Upper lobe of right lung (tissue), 1 donor: ENCODE measurements at places on chromosomes 3 and 15.

GRCh38 chr3:168117059-168117458, 21.3 kb upstream of the GOLIM4 start:
- no peak for DNase-seq

DNA sequence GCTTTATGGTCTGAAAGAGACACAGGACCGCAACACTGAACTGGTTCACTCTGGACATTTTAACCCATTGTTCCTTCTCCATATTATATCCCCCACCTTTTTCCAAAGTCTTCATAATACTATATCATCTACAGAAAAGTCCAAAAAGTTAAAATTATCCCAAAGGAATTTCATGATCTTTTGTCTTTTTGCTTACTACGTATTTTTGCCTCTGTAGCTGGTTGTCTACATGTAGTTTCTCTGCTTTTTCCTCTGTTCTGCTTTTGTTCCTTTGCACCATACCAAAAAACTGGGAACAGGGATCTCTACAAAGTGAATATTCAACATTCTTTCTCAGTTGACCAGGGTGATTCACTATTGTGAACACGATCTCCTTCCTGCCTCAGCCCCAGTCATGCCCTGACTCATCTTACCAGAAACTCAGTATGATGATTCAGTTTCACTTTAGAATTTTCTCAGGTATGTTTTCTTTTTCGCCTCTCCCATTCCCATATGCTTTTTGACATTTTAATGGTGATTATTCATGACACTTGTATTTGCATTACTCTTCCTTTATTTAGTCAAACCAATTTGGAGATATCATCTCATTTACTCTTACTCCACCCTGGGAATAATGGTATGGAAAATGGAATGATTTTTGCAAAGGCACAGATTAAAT, 14.5 kb downstream of the EMC4 start:
- no peak for DNase-seq

GRCh38 chr15:94370206-94370935, 139.0 kb downstream of the MCTP2 start:
- no peak for DNase-seq

- no peak for DNase-seq
These were observed 301.6 kb downstream of the EFHB start for GRCh38 chr3:19632099-19633074.

DNA sequence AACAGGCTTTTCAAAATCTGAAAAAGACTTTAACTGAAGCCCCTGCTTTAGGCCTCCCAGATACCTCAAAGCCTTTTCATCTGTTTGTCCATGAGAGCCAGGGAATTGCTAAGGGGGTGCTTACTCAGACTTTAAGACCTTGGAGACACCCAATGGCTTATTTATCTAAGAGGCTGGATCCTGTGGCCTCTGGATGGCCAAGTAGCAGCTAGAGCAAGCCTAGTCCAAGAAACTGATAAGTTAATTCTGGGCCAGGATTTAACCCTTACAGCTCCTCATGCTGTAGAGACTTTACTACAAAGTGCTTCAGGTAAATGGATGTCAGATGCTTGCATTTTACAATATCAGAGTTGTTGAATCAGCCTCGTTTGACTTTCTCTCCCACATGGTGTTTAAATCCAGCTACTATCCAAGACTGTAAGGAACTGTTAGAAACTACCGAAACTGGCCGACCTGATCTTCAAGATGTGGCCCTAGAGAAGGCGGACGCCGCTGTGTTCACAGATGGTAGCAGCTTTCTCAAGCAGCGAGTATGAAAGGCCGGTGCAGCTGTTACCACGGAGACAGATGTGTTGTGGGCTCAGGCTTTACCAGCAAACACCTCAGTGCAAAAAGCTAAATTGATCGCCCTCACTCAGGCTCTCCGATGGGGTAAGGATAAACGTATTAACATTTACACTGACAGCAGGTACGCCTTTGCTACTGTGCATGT, 3.3 kb downstream of the DET1 start:
- DNase-seq = no peak

GRCh38 chr3:133472242-133472641, 72.4 kb downstream of the BFSP2 start:
- no peak for DNase-seq

DNA sequence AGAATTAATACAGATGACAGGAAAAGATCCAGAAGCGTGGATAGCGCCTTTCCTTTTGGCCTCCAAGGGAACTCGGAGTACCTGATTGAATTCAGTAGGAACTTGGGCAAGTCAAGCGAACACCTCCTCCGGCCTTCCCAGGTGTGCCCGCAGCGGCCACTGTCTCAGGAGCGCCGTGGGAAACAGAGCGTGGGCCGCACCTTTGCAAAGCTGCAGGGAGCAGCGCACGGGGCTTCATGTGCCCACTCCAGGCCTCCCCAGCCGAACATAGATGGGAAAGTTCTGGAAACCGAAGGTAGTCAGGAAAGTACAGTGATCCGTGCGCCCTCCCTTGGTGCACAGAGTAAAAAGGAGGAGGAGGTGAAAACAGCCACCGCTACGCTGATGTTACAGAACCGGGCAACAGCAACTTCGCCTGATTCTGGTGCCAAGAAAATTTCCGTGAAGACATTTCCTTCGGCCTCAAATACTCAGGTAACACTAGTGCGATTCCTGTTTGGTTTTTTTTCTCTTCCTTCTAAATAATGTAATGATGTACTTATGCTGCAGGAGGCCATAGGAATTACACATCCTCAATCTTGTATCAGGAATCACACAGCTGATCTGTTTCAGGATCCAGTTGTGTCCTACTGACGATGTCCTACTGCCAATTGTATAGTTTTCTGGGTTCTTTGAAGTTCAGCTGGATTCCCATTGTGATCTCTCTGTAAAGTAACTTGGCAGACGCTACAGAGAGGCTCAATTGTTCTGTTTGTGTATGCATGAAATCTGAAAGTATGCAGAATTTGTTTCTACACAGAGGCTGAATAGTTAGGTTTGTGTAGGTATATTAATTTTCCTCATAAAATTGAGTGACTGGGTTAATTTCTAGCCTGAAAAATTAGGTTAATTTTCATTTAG, 63.1 kb downstream of the CGNL1 start:
- no peak for DNase-seq

DNA sequence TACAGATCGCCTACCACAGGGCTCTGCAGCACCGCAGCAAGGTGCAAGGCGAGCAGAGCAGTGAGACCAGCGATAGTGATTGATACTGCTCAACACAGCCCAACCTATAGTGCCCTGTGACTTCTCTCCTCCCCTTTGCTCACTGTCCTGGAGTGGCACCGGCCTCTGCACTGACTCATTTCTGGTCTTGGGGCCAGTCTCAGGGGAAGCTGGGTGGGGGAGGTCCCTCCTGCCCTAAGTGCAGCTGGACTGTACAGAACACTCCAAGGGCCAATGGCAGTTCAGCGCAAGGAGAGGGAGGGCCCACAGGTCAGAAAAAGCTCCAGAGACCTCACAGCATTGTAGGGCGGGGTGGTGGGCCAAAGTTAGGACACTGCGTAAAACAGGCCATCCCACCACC, 2.5 kb upstream of the OGG1 start:
- no peak for DNase-seq

DNA sequence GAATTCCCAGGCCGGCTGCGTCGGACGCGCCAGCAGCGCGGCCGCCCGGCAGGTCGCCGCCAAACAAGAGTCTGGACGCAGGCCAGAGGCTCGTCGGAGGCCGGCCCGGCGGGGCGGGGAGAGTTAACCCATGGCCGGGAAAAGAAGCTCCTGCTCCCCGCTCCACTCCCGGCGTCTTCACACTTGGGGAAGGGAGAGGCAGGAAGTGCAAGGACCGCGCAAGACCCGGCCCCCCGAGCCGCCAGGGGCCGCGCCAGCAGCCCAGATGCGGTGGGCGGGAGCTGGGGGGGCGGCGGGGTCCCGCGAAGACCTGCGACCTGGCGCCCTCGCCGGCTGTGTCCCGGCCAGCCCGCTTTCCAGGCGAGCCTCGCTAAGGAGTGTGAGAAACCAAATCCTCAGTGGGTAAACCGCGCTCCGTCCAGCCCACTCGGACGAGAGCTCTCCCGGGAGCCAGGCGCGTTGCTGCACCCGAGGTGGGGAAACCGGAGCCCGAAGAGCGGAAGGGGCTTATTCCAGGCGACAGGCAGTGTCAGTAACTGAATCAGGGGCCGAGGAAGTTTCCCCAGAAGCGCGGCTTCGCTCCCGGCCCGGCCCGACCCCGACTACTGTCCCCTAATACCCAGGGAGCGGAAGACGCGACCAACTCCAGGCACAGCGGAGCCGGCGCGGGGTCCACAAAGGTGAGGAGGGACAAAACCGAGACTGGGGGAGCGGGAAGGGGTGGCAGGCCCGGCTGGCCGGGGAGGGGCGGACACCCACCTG, 721 bp downstream of the ADAMTS7 start:
- DNase-seq = peak; percentile 78

- DNase-seq = no peak
These were observed 190.3 kb downstream of the SATB1 start for GRCh38 chr3:18234717-18235335.

DNA sequence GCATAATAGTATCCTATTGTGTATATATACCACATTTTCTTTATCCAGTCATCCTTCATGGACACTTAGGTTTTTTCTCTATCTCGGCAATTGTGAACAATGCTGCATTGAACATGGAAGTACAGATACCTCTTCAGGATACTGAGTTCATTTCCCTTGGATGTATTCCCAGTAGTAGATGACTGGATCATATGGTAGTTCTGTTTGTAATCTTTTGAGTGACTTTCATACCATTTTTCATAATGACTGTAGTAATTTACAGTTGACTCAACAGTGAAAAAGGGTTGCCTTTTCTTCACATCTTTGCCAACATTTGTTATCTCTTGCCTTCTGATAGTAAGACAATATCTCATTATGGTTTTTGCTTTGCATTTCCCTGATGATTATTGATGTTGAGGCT, 21.8 kb downstream of the MYH15 start:
- no peak for DNase-seq

- no peak for DNase-seq
These were observed 41.2 kb downstream of the CDCP1 start for GRCh38 chr3:45104715-45105711.

GRCh38 chr3:52834871-52835501, at the start of gene MUSTN1:
Gene MUSTN1 (minus strand): TSS chr3:52835019. CDS start chr3:52834948, 71 bp downstream.
- DNase-seq = no peak

GRCh38 chr3:106617276-106617675, 748.5 kb upstream of the CBLB start:
- DNase-seq = no peak

GRCh38 chr3:123387532-123387931, 61.4 kb downstream of the ADCY5 start:
- no peak for DNase-seq

DNA sequence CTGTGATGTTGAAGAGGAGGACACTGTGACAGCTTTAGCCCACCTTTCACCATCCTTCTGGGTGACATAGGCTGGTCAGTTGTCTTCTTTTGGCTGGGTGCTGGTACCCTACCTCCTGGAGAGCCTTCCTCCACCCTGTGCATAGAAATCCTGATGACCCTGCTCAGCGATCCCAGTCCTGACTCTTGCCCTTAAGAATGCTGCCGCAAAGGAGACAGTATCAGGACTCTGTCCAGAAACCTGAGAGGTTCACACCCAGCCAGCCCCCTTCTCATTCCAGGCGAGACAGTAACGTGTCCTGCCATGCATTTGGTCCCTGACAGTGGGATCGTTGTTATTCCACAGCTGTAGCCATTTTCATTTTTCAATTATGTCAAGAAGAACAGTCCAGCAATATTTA, 312.8 kb upstream of the CHRM5 start:
- no peak for DNase-seq

GRCh38 chr3:194194051-194194756, 58.3 kb downstream of the HES1 start:
- no peak for DNase-seq

GRCh38 chr3:61454801-61455200, 106.6 kb upstream of the PTPRG start:
- DNase-seq = no peak

- peak; percentile 17 for DNase-seq
These were observed 38.0 kb downstream of the SRPRB start for GRCh38 chr3:133843634-133844033.

GRCh38 chr3:197367081-197367780, 68.8 kb upstream of the DLG1 start:
- DNase-seq = peak; percentile 91

GRCh38 chr3:90007778-90008499, 900.5 kb downstream of the EPHA3 start:
- no peak for DNase-seq

DNA sequence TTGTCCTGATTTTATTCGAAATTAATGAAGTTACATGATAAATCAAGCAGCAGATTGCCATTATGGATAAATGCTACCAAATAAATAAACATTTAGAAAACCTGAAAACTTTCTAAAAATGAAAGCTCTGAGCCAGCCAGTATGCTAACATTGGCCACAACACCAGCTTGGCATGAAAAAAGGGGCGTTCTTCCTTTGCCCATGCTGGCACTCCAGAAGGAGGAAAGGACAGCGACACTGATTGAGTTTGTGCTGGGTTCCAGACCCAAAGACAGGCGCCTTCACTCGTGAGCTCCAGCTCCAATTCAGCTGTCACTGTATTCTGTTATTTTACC, 5.1 kb downstream of the STIMATE start:
- no peak for DNase-seq

GRCh38 chr3:123272547-123272946, 70.8 kb downstream of the SEC22A start:
- DNase-seq = no peak

DNA sequence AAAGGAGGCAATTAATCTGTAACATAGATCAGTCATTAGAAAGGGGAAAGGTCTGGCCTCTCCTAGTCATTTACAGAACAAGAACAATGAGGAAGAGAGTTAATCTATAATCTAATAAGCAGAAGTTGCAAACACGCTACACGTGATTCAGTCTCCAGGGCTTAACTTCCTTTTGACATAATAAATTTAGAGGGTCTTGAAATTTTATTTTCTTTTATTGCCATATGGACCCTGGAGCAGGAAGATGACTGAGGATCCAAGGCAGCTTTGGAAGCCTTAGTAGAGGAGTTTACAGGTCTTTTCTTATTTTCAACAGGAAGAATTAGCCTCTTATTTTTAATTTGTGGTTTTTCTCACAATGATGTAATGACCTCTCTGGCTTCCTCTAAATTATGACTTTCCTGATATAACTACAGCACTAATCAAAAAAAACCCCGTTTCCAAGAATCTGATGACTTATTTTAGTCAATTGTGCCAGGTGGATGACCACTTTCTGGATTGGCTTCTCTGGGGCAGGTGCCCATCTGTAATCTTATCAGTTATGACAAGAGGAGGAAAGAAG, 32.2 kb downstream of the ADGRG7 start:
- DNase-seq = no peak

GRCh38 chr15:80906159-80906766, 83.4 kb downstream of the MESD start:
- DNase-seq = no peak
